CD4-positive, alpha-beta T cell (primary cell): ENCODE measurements at places on chromosomes 3 and 15.

DNA sequence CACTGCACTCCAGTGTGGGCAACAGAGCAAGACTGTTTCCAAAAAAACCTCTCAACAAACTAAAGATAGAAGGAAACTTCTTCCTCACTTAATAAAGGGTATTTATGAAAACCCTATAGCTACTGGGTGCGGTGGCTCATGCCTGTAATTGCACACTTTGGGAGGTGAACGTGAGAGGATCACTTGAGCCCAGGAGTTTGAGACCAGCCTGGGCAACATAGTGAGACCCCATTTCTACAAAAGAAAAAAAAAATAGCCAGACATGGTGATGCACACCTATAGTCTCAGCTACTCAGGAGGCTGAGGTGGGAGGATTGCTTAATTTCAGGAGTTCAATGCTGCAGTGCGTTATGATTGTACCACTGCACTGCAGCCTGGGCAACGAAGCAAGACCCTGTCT lies 22.4 kb downstream of the IP6K1 start:
- DNase-seq, result no peak

- no peak for DNase-seq
Measured at GRCh38 chr15:57903626-57904025, 161.9 kb downstream of the ALDH1A2 start.

GRCh38 chr15:45665261-45665660 lies 30.4 kb downstream of the SQOR start:
- no peak for DNase-seq

- no peak for DNase-seq
Measured at GRCh38 chr15:23828786-23829185, 141.7 kb upstream of the NDN start.

DNA sequence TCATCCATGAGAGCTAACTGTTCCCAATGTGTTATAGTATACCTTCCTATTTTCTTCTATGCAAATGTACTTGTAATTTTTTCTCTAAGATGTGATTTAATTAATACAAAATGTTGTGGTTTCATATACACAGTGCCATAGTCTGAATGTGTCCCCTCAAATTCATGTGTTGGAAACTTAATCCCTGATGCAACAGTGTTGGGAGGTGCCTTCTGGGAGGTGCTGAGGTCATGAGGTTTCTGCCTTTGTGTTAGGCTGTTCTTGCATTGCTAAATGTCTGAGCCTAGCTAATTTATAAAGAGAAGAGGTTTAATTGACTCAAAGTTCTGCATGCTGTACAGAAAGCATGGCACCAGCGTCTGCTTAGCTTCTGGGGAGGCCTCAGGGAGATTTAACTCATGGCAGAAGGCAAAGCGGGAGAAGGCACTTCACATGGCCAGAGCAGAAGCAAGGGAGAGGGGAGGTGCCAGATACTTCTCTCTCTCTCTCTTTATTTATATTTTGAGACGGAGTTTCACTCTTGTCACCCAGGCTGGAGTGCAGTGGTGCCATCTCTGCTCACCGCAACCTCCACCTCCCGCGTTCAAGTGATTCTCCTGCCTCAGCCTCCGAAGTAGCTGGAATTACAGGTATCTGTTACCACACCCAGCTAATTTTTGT lies 34.7 kb upstream of the BNIP2 start:
- no peak for DNase-seq

- no peak for DNase-seq
Measured at GRCh38 chr3:193474446-193474845, 80.2 kb downstream of the ATP13A4 start.

GRCh38 chr15:85164841-85165466 lies 183.3 kb downstream of the PDE8A start:
- no peak for DNase-seq
